NCI-H2171 treated with DMSO at 0.1 percent for 48 hours (cell line): ENCODE measurements at places on chromosomes 1 and 21.

GRCh38 chr1:157691285-157691920 lies 9.2 kb downstream of the FCRL3 start:
- peak; percentile 17 for DNase-seq

GRCh38 chr1:215285013-215285800 lies 202.7 kb downstream of the KCNK2 start:
- DNase-seq = peak; percentile 83

DNA sequence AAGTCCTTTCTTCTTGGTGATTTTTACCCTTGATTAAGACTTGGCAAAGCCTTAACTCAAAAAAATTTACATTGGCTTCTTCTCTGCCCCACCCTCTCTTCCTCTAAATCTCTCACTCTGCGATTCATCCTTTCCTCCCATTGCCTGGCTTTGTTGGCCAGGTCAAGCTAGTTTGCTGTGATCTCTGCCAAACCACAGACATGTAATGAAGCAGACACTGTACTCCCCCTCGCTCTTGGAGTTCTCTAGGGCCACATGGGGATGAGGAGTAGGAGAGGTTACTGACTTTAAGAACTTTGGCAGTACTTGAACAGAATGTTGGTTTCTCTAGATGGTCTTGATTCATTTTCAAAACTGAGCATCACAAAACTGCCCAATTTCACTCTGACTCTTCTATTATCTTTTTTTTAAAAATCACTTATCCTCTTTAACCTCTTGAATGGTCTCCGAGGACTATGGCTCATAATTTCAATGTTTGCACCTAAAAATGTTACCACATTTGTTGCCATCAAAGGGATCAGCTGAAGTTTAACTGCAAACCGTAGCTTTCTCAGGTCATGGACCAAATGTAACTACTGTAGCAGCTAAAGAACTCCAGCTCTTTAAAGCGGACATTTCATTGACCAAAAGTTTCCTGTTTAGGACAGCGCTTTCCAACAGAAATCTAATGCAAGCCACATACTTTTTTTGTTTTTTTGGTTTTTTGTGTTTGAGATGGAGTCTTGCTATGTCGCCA lies 62.7 kb upstream of the IPO9 start:
- no peak for DNase-seq

- DNase-seq = no peak
These were observed 89.3 kb downstream of the NTNG1 start for GRCh38 chr1:107230121-107230520.

DNA sequence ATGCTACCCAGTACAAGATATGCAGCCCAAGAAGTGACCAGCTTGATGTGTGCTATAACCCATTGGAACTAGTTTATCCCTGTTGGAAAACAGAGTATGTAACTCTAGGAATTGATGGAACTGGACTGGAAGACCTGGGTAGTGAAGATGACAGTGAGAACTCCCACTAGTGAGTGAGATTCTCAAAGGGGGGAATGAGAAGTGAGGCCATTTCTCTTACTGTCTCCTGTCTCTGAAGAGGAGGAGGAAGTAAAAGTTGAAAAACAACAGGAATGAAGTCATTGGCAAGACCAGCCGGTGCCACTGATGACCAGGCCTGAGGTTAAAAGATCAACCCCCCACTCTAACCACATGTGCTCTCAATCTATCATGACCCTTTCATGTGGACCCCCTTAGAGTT lies 20.9 kb downstream of the PLA2G2F start:
- no peak for DNase-seq

- DNase-seq = no peak
These were observed 54.9 kb upstream of the DIPK1A start for GRCh38 chr1:93016171-93016570.

- no peak for DNase-seq
These were observed 206.3 kb downstream of the SIPA1L2 start for GRCh38 chr1:232423591-232423990.

- DNase-seq = no peak
These were observed 19.3 kb upstream of the RUNX3 start for GRCh38 chr1:24949331-24949881.

GRCh38 chr1:186781730-186782129 lies 47.0 kb upstream of the PLA2G4A start:
- DNase-seq = no peak

- no peak for DNase-seq
These were observed 19.3 kb downstream of the OBSCN start for GRCh38 chr1:228226956-228227791.

DNA sequence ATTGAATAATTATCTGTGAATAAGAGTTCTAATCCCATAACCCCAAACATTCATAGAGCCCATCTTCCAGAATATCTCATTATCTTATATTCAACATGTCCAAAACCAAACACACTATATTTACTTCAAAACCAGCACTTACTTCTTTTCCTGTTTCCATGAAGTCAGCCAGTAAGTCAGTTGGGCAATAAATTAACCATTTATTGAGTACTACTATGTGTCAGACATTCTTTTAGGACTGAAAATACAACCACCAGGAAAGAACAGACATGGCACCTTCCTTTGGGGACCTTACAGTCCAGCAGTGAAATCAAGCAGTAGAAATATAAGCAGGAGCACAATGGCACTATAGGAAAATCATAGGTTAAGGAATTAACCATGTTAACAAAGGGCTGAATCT lies 8.8 kb downstream of the AK5 start:
- no peak for DNase-seq

DNA sequence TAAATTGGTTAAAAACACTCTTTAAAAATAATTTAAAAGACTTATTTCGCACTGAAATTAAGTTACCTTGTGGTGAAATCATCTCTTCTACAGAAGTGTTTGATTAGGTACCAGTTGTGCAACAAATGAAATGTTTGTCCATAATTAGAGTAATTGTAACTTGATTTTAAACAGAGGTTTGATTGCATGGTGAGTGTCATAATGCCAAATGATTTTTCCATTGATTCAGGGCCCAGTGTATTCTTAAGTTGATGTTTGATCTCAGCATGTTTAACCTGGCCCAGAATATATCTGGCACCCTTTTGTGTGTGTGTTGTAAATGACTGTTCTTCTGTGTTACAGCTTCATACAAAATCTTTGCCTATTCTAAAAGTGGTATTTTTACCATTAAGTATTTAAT lies 28.5 kb downstream of the LRRC8B start:
- DNase-seq = no peak

GRCh38 chr1:234782105-234782751 lies 172.2 kb upstream of the IRF2BP2 start:
- peak; percentile 22 for DNase-seq

- no peak for DNase-seq
These were observed 54.7 kb downstream of the ELK4 start for GRCh38 chr1:205576805-205577761.

- DNase-seq = peak; percentile 35
These were observed 87.8 kb downstream of the GLUL start for GRCh38 chr1:182303778-182304177.

GRCh38 chr1:154623358-154623757 lies 15.4 kb upstream of the ADAR start:
- no peak for DNase-seq

DNA sequence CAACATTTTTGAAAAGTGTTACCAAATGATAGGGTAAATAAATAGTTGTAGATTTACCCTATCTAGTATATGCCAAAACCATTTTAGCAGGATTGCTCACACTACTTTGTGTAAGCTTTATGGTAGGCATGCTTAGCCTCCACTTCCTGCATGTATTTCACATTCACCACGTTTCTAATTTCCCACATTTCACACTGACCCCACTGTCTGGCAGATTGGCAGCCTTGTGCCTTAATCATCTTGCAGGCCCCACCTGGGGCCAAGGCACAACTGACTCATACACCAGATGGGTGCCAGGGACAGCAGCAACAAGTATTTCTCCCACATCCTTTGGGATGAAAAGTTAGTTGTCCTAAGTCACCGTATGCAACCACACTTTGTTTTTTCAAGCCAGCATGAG lies 21.2 kb upstream of the CENPF start:
- peak; percentile 9 for DNase-seq

GRCh38 chr1:205370780-205371179 lies 14.1 kb upstream of the KLHDC8A start:
- DNase-seq = no peak

DNA sequence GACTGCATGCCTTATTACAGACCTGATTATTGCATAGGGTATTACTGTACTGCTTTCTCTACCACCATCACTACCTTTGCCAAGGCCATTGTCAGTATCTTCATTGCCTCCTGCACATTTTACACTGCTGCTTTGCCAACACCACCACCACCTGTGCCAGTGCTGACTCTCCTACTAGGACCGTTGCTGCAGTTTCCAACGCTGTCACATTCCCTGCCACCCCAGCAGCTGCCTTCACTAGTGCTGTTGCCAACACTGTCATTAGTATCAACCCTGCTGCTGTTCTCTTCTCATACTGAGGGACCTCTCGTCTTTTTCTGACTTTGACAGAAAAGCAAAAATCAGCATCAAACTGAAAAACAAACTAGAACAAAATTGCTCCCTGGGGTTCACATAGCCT lies 394.9 kb upstream of the B3GALT2 start:
- DNase-seq = no peak

DNA sequence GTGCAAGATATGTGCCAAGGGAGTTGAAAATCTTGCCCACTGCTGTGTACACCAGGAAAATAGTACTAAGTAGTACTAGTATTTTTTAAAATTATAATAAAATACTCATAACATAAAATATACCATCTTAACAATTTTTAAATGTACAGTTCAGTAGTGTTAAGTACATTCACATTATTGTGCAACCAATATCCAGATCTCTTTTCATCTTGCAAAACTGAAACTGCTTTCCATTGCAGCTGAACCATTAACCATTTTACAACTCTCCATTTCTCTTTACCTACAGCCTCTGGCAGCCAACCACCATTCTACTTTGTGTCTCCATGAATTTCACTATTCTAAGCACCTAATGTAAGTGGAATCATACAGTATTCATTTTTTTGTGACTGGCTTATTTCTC lies 19.3 kb upstream of the RAB3GAP2 start:
- no peak for DNase-seq

DNA sequence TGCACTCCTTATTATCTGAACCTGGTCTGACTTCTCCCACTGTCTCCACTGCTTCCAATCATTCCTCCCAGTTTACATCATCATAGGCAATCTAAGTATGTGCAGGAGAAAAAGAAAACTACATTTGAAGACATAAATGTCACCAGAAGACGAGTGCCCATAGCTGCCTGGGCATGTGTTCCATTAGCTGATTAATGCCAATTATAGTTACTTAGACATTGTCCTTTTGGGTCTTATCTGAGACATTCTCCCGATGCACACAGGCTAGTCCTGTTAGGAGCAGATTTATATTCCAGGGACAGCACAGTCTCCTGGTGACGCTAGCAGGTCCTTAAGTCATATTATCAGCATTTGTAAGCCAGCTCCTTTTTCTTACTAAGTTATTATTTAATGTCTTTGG lies 52.6 kb upstream of the PTGFRN start:
- no peak for DNase-seq

- DNase-seq = no peak
These were observed 59.3 kb downstream of the CCDC18 start for GRCh38 chr1:93239863-93240262.

GRCh38 chr1:238248356-238248755 lies 357.6 kb upstream of the ZP4 start:
- no peak for DNase-seq

GRCh38 chr21:18917622-18918021 lies 514.0 kb upstream of the TMPRSS15 start:
- no peak for DNase-seq

- peak; percentile 25 for DNase-seq
These were observed 187.4 kb downstream of the SLC35F3 start for GRCh38 chr1:234091876-234092275.

- no peak for DNase-seq
These were observed 175.4 kb upstream of the KLHDC7A start for GRCh38 chr1:18305182-18305795.

DNA sequence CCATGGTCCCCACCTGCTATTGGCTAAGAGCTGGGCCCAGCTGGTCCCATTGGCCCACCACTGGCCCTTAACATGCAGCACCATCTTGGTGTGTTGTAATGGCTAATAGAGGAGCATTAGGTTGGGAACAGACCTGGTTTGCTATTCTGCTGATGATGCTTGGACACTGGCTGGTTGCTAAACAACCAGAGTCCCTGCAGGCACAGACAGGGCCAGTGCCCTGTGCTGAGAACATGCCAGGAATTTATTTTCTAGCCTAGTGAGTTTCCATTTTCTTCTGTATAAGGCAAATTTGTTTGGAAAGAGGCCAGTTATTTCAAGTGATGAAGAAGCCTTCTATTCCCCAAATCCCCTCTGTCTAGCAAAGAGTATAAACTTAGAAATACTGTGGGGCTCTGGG lies 42.9 kb upstream of the TDRD10 start:
- no peak for DNase-seq

GRCh38 chr1:90726425-90726985 lies 9.4 kb upstream of the BARHL2 start:
- no peak for DNase-seq

DNA sequence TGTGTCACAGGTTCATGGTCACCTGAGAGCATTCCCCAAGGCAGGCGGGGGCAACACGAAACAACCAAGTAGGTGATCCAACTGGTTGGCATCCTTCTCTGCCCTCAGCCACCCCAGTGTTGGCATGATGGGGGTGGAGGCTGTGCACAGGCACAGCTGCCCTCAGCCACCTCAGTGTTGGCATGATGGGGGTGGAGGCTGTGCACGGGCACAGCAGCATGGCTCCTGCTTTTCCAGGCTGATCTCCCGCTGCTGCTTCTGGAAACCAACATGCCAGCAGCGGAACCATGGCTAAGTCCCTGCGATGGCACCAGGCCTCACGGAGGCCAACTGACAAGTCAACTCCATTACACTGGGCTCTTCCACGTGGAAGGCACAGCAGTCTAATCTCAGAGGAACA lies 447.8 kb downstream of the PTPRU start:
- DNase-seq = no peak

DNA sequence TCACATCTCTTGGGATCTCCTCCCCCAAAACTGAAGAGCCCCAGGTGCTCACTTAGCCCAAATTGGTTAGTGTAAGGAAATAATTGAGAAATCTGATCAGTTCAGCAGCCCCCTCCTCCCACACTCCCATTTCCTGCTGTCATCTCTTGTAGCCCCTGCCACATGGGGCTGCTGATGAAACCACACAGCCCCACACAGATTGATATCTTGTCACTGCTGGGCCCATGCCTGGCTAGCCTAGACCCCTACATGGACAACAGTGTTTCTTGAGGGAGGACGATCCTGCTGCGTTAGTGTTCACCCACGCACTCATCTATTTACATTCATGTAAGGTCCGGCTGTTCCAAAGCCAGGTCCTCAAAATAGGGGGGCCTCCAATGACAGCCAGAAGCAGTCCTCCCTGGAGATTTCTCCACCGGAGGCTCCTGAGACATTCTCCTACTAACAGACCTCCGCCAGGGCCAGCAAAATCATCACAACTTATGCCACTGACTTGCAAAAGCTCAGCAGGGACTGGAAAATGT lies 23.9 kb upstream of the RXRG start:
- peak; percentile 77 for DNase-seq

DNA sequence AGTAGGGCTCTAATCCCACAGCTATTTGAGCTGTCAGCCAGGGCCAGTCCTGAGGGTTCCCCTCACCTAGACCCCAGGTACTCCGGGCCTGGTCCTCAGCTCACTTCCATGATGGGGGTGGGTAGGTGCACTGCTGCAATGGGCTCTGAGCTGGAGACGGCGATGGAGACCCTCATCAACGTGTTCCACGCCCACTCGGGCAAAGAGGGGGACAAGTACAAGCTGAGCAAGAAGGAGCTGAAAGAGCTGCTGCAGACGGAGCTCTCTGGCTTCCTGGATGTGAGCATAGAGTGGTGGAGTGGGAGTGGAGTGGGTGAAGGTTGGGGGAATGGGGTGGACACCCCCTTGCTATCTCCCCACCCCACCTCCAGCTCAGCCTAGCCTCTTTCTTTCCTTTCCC lies 2.1 kb downstream of the S100A1 start:
- DNase-seq = no peak
